ENCODE measurements at places on chromosomes 4 and X.

- DNase-seq = no peak
Observed at GRCh38 chr4:147182041-147182440, 236.4 kb upstream of the TTC29 start.

DNA sequence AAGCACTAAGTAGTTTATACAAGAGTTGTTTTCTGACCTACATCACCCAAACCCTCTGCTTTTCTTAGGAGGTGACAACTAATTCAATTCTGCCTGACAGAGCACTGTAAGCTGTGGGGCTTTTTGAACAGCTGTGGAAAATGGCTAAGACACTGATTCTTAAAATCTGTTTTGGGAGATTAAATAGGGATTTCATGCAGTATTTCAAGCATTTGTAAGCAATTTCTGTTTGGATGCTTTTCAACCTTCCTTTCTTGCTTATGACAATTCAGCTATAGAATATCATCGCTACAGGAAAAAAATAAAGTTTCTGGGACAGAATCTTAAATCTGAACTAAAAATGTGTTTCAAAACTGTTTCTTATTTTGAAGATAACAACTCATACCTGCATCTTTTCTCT is 459.5 kb downstream of the RAPGEF2 start:
- no peak for DNase-seq

DNA sequence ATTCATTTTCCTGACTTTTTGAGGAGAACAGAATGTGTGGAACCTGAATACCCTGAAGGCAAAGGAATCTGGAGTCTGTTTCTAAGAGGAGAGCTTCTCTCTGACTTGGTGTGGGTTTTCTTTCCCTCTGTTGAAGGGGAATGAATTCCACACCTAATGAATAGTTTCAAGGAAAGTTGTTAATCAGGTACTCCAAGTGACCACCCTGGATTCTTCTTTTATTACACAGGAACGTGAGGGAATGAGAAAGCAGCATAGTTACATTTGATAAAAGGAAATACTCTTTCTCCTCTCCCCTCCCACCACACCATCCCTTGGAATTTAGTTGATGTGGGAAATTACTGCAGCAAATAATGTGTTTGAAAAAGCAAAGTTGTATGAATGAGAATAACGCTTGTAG is 29.7 kb downstream of the SLIT2 start:
- DNase-seq = no peak

- no peak for DNase-seq
Observed at GRCh38 chr4:140311257-140311835, 62.1 kb upstream of the SCOC start.

GRCh38 chrX:44459501-44459900 is 83.2 kb downstream of the FUNDC1 start:
- no peak for DNase-seq

- no peak for DNase-seq
Observed at GRCh38 chr4:140695483-140695882, 60.7 kb downstream of the TBC1D9 start.

GRCh38 chr4:182449186-182449929 is 206.2 kb downstream of the TENM3 start:
- no peak for DNase-seq

GRCh38 chr4:5142726-5143125 is 91.4 kb downstream of the STK32B start:
- DNase-seq = no peak

Measured in AG09309 (cell line).